Activated CD4-positive, CD25-positive, alpha-beta regulatory T cell treated with anti-CD3 and anti-CD28 coated beads, Interleukin-2, amount 50 U/mL, for 24 hours (primary cell): ENCODE measurements at places on chromosomes 7 and 10.

DNA sequence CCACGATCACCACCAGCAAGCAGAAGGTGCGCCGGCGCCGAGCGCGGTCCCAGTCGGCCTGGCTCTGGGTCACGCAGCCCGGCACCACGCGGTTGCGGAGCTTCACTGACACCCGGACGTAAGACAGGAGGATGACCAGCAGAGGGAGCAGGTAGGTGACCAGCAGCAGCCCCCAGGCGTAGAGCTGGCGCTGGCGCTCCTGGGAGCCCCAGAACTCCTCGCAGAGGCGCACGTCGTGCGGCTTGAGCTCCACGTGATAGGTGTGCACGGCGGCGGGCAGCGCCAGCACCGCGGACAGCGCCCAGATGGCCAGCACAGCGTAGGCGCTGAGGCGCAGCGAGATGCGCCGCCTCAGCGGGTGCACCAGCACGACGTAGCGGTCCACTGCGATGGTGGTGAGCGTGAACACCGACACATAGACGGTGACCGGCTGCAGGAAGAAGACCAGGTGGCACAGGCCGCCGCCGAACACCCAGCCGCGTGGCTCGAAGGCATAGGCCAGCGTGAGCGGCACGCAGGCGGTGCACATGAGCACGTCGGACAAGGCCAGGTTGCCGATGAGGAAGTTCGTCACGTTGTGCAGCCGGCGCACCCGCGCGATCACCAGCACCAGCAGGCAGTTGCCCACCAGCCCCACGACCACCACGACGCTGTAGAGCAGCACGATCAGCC lies 920 bp downstream of the PRLHR start:
- ATAC-seq = peak; percentile 36

- no peak for ATAC-seq
Observed at GRCh38 chr7:31211281-31211680, 129.2 kb downstream of the NEUROD6 start.

DNA sequence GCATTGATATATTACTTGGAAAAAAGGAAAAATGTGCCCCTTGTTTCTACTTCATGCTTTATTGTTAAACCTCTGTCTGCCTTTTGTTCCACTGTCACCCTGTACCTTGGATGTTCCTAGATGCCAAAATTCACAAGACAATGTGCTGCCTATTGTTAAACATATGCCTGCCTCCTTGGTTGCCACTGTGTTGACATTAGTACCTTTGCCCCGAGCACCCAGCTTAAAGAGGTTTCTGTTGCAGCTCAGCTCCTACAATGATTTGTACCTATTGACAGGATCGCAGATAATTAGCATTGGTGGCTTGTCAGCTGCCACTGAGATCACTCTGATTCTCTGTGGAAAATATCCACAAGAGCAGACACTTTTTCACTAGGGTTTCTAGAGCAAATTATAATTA lies 188.0 kb downstream of the KCND2 start:
- ATAC-seq = no peak

- ATAC-seq = peak; percentile 84
Observed at GRCh38 chr7:25093268-25093826, 31.7 kb downstream of the CYCS start.

GRCh38 chr10:8182806-8183205 lies 128.3 kb downstream of the GATA3 start:
- ATAC-seq = no peak

GRCh38 chr10:34666008-34666704 lies 148.9 kb downstream of the PARD3 start:
- no peak for ATAC-seq

- ATAC-seq = no peak
Observed at GRCh38 chr7:102447311-102447710, 13.9 kb downstream of the ORAI2 start.
